ENCODE measurements at places on chromosomes 12 and 14.

DNA sequence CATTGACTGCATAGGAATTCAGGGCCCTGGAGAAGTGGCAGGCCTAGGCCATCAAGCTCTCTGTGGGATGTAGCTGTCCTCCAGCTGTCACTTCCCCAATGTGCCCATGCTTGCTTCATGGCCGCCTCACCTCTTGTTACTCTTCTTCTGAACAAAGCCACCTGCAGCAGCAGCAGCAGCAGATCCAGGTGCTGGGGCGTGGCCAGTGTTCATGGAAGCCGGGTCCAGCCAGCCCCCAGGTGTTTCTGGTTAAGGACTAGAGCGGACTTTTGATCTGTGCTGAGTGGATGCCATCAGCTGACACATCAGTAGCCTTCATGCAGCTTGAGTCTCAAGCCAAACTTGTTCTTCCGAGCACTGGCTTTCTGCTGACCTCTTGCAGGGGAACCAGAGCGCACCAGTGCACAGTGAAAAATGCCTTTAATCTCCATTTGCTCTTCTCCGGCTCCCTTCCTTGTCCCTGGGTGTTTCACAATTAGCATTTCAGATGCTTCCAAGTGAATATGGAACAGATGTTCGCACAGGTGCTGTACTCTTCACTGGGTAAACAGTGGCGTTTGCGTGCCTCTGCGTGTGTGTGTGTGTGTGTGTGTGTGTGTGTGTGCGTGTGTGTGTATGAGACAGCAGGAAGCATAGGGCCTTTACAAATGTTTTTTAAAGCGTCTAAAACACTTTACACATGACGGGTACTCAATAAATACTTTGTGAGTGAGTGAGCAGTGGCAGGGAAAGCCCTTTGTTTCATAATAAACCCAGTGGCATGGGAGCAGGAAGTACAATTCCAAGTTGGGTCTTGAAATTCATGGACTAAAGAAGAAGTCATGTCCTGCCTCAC is 20.1 kb downstream of the TPCN1 start:
- DNase-seq, result no peak

DNA sequence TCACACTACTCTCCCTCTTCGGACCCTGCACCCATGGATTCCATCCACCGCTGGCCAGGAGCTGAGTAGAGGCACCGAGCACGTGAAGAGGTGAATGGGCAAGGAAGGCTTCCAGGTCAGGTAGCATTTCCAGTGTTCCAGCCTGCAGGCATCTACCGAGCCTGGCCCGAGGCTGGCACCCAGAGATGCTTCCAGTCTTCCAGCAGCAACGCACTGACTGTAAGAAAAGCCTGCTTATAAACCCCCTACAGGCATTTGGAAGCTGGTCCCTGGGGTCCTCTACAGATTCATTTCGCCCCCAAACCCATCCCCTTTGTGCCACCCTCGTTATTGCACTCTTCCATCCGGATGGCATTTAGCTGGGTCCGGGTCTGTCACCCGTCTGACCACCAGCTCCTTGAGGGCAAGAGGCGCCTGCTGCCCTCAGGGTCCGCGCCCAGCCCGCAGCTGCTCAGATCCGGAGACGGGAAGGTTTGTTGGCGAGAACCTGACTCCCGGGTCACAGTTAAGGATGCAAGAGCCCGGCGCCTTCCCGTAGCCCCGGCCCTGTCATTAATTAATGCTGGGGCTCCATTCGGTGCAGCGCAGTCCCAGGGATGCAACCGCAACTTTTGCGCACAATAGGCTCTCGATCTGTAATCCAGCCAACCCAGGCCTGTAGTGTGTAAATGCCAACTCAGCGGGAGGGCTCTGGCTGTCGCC is 614 bp upstream of the MARK3 start:
- DNase-seq, result no peak

GRCh38 chr14:59256331-59256730 is 67.9 kb downstream of the DAAM1 start:
- no peak for DNase-seq

- no peak for DNase-seq
Measured at GRCh38 chr12:79114896-79115295, 250.3 kb downstream of the SYT1 start.

DNA sequence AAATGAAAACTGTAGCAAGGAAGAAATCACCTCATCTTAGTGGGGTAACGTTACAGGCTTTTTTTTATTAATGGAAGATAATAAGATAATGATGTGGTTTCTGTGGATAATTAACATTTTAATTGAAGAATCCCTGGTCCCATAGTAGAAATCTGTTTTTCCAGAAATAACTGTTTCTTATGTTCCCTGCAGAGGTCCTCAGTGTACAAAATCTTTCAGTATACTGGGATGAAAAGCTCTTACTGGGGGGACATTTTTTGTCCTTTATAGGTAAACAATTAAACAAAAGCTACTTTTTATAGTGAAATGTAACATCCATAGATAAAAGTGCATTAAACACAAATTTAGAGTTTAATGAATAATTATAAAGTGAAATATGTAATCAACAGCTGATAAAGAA is 312.2 kb downstream of the ATXN7L3B start:
- no peak for DNase-seq

DNA sequence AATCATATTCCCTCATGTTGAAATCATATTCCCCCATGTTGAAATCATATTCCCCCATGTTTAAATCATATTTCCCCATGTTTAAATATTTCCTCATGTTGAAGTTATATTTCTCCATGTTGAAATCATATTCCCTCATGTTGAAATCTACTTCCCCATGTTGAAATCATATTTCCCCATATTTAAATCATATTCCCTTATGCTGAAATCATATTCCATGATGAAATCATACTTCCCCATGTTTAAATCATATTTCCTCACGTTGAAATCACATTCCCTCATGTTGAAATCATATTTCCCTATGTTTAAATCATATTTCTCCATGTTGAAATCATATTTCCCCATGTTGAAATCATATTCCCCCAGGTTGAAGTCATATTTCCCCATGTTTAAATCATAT is 34.6 kb upstream of the ADGRD1 start:
- DNase-seq, result no peak

- DNase-seq, result no peak
Measured at GRCh38 chr12:13573698-13574321, 377.3 kb downstream of the EMP1 start.

DNA sequence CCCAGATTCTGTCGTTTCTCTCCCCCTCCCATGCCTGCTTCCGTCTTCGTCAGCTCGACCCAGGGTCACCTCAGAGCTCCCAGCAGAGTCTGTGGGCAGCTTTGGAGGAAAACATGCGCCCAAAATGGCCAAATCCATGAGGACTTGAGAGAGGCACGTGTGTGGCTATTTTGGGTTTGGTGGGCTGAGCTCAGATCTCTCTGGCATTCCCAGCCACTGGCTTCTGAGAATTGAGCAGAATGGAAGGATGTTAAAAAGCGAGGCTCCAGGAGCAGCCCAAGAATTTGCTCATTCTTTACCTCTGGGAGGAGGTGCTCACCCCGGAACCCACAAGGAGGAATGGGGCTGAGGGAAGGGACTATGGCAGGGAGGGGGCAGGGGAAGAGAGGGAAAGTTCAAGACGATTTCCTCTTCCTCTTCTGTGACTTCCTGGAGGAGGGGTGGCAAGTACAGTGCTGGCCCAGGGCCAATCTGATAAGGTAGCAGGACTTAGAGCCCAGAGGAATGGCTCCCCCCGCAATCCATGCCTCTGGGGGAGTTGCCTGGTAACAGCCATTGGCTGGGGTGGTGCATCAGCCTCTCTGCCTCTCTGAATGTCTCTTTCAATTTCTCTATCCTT is 20.1 kb downstream of the TSPAN9 start:
- DNase-seq, result no peak

GRCh38 chr12:80262346-80262745 is 163.0 kb downstream of the OTOGL start:
- DNase-seq, result no peak

- DNase-seq, result no peak
Measured at GRCh38 chr12:131147894-131148293, 194.2 kb downstream of the ADGRD1 start.

DNA sequence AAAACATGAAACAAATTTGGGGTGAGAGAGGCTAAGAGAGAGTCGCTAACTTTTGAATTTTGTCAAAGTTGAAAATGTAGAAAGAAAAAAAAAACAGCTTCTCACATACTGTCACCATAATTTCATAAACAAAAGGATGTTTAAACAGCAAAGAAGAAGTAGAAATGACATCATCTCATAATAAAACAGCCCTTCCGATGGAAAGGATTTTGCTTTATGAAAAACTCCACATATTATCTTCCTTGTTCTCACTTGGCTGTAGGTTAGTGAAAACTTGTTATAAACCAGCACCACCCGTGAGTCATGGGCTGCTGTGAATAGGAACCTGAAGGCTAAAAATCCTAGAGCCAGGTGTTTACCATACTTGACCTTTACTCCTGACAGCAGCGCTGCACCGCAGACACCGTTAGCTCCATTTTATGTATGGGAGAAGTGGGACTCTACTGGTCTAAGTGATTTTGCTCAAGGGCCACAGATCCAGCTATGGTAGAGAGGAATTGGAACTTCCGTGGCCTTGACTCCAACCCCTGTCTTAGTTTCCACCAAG is 63.0 kb upstream of the VRK1 start:
- no peak for DNase-seq

DNA sequence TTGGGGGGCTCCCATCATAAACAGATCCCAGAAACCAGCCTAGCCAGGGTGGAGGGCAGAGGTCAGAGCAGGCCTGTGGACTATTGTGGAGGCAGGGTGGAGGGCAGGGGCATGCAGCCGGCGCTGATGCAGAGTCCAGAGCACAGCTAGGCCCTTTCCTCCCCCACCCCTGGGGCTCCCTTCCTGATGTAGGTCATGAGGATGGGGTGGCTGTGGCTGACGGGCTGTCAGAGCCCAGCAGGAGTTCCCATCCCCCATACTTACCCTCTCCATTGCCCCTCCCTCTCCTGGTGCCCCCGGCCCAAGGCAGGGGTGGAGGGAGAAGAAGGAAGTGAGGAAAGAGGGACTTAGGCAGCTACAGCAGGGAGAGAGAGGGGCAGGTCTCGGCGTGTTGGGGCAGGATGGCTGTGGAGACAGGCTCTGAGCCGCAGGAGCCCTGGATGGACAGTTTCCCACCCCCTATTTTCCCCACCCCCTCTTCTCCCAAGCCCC is 5.7 kb upstream of the ZNF385A start:
- no peak for DNase-seq

DNA sequence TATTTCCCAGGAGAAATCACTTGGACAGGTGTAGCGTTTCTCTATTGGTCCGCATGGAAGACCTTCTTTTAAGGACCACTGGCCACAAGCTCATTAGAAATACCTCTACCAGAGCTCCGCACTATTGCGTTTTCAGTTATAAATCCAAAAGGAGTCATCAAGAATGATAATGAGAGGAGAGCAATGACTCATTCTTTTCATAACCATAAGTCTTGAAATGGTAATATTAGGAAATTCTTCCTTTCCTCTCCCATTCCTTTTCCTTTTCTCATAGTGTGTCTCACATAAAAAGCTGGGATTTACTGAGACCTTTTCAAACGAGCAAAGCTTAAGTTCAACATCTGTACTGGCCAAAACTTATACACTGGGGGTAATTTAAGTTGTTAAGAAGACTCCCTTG is 215.7 kb downstream of the CPNE8 start:
- DNase-seq, result no peak

- no peak for DNase-seq
Measured at GRCh38 chr12:65892841-65893251, 68.6 kb downstream of the HMGA2 start.
